Skeletal muscle cell (primary cell): ENCODE measurements at places on chromosomes 7 and 10.

GRCh38 chr7:135111379-135111778 lies 36.5 kb upstream of the TMEM140 start:
- DNase-seq, result no peak

DNA sequence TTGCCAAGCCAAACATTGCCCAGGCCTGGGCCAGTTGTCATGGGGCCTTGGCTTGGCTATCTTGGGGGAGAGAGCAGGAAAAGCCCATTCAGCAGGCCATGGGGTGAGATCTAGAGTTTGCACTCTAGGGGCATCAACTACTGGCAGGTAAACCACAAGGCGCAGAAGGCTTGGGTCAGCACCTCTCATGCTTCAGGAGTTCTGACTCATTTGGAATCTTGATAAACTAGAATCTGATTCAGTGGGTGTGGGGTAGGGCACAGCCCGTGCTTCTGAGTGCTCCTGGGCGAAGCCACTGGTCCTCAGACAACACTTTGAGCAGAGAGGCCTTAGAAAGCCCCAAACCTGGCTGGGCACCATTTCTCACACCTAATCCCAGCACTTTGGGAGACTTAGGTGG lies 81.1 kb downstream of the RGS10 start:
- no peak for DNase-seq

GRCh38 chr7:155368894-155369600 lies 71.4 kb downstream of the INSIG1 start:
- no peak for DNase-seq

DNA sequence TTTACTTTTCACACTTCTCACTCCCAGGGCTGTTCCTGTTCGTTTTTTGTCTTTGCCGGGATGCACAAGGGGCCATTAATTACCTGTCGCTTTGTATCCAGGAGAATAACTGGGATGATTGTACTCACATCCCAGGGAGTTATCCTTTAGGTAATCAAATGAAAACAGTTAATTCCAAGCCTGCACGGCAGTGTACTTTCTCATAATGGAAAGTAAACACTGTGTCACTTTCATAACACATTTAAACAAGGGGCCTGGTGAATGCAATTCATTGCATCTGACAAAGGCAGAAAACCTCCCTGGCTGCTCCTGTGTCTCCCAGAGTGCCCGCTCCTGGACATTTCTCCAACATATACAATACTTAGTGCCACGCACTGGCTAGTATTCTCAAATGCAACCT lies 138.7 kb upstream of the CELF2 start:
- no peak for DNase-seq

DNA sequence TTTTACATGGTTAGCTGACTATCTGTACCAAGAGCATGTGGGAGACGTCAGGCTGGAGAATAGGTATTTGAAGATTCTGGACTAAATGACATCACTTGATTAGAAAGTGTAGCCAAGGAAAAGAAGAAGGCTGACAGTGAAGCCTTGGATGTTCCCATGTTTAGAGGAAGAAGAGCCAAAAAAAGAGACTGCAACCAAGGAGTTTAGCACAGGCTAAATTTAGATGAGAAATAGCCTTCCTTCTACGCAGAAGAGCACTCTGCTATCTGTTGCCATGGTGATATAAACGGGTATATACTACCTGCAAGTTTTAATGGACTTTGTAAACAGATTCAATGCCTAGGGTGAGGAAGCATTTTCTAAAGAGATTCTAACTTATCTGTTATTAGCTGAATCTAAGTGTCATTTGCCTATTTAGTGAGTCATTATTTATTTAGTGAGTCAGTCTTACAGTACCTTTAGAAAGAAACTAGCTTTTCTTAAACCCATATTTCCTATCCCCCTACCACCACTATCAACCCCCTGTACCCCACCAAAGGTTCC lies 69.8 kb downstream of the CDK6 start:
- no peak for DNase-seq

DNA sequence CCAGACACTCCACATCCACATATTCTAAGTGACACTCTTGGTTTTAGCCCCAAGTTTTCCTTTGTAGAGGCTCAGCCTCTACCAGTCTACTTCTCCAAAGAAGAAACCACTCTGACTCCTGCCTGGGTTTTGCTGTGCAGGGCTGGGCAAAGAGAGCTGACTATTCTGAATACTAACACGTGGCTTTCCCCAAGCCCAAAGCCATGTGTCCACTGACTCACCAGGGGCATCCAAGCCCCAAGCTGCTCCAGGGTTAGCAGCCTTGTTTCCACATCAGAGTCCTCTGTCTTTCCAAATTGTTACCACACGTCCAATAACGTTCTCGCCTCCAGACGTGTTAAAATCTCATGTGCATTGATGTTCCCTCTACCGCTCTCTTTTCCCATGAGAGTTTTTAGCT lies 8.7 kb downstream of the GALNTL5 start:
- DNase-seq, result no peak

GRCh38 chr7:94324380-94325121 lies 70.1 kb upstream of the COL1A2 start:
- DNase-seq, result no peak

DNA sequence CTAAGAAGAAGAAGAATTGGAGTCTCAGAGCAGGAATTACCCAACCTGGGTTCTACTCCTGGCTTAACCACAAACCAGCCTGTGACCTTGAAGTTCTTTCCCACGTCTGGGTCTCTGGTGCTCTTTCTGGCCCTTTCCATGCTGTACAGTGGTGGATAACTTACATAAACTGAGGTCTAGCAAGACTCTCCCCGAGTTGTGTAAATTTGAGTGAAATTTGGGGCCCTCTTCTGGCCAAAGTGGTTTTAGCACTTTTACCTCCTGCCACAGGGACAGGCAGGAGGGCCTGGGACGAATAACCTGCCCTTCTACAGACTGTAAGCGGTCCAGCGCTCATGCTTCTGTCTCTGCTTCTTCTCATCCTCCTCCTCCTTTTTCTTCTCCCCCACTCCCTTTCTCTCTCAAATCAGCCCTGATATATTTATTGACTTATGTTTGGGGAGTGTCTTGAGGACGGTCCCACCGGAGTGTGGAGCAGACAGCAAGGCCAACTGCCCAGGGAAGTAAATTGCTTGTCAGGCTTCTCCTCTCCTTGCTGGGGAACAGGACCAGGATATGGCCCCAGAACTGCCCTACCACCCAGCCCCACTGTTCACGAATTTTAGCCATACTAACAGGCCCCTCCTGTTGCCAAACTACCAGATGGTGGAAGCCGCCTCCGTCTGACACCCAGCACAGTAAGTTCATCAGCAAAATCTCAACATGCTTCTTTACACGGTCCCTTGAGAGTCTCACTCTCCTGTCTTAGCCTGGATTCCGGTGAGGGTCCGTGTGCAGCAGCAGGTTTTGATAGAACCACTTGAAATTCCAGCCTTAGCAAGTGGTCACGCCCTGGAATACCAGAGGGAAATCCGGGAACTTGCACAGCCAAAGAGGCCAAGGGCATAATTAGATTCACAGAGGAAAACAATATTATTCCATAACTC lies 4.0 kb upstream of the SH3PXD2A start:
- no peak for DNase-seq

GRCh38 chr7:17957871-17958270 lies 17.6 kb upstream of the SNX13 start:
- DNase-seq, result no peak

GRCh38 chr7:127588697-127589482 lies 679 bp downstream of the ARF5 start:
- DNase-seq, result no peak

GRCh38 chr7:105002-105401 lies 87.4 kb upstream of the FAM20C start:
- DNase-seq, result no peak

GRCh38 chr10:19421674-19422073 lies 373.1 kb downstream of the MALRD1 start:
- no peak for DNase-seq

GRCh38 chr7:20030417-20030816 lies 186.8 kb downstream of the MACC1 start:
- no peak for DNase-seq

DNA sequence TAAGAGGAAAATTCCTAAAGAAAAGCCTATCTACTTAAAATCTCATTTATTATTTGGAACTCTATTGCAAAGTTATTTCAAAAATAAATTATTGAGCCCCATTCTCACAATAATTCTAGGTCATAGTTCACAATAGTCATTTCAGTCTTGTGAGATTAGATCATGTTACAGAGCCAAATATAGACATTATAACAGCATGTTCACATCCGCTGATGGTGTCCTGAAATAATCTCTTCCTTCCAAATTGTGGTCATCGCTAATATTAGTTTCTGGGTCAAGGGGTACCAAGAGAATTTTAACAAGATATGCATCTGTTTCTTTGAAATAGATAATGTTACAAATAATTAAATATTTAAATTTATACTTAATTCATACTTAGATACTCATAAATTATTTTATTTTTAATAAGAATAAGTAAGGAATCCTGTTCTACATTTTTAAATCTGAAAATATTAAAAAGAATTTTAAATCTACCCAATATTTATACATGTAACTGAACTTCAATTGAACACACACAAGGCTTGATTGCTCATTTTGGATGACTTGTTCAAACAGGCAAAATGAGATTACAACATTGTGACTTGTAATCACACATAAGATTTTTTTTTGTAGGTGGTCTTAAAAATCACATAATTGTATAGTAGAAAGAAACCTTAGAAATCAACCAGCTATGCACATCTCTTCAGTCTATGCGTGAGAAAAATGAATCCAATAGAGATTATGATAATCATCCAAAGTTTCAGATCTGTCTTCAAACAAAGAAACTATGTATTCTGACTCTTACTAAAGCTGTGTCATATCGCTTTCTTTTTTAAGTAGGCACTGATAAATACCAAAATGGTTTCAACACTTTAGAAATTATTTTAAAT lies 13.1 kb downstream of the GNAT3 start:
- DNase-seq, result no peak

GRCh38 chr10:114930320-114930719 lies 7.7 kb upstream of the TRUB1 start:
- no peak for DNase-seq

DNA sequence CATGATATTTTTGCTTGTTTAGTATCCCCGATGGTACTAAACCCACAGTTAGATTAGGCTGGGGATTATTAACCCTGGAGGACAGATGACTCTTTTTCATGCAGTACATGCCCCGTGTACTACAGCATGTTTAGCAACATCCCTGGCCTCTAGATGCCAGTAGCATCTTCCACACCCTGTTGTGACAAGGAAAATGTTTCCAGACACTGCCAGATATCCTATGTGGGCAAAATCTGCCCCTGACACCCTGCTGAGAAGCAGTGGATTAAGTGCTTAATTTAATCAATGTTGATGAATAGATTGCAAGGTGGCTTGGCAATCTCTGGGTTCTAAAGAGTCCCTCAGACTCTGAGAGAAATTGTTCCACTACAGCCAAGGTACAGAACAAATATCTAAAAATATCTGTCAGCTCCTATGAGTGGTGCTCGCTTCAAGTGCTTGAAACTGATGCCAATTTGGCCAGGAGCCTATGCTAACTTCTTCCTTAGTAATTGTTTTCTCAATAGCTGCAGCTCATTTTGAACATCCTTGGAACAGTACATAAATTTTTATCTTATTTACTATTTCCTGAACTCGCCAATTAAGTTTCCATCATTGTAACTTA lies 247.0 kb downstream of the SORCS1 start:
- DNase-seq, result no peak

DNA sequence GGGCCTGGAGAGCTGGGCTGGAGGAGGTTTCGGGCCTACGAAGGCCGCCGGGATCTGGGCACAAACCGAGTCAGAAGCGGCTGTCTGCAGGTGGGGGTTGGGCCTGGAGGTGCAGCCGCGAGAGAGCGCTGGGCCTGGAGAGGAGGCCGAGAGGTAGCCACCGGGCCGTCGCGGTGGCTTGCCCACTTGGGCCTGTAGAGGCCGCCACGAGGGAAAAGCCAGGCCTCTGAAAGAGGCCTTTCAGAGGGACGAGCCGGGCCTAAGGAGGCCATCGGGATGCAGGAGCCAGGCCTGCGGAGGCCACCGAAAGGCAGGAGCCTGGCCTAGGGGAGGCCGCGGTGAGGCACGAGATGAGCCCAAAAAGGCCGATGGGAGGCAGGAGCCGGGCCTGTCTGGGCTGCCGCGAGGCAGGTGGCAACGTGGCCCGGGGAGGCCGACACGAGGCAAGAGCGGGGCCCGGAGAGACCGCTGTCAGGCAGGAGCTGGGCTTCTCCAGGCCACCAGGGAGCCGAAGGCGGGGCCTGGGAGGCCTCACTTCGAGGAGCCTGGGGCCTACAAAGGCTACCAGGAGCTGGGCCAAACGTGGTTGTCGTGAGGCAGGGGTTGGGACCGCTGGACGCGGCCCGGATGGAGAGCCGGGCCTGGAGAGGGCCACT lies 25.6 kb downstream of the MDH2 start:
- DNase-seq, result no peak
